ENCODE measurements at places on chromosomes 3 and 15. TPM values are rescaled to one million over a fixed set of nuclear protein-coding genes. Genes with fewer than 3 reads are reported as not detected.

Gene MUSTN1
- 0.53 TPM for polyA plus RNA-seq

- DNase-seq: peak; percentile 6
Observed at GRCh38 chr3:60514866-60515265, 736.4 kb downstream of the FHIT start.

- no peak for DNase-seq
Observed at GRCh38 chr3:45498532-45498931, 96.0 kb upstream of the LIMD1 start.

- DNase-seq: peak; percentile 56
Observed at GRCh38 chr15:26970712-26971210, at the start of gene GABRG3. Gene GABRG3, plus strand, starts transcription at chr15:26971181.

DNA sequence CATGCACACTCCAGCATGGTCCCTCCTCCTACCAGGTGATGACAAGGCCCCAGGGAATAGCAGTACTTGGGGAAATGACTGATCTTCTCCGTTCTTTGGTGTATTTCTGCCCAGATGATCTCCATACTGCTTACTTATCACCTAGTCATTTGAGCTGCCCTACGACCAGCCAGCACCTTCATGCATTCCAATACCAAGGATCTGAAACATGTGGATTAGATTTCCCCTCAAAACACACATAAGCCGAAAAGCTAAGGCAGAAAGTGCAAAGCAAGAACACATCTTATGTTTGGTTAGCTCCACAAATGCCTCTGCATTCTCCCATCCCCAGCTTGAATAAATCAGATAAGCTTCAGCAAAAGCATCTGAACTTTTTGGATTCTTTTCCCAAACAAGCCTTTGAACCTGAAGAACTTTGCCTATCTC, 64.8 kb upstream of the BCL6 start:
- no peak for DNase-seq

DNA sequence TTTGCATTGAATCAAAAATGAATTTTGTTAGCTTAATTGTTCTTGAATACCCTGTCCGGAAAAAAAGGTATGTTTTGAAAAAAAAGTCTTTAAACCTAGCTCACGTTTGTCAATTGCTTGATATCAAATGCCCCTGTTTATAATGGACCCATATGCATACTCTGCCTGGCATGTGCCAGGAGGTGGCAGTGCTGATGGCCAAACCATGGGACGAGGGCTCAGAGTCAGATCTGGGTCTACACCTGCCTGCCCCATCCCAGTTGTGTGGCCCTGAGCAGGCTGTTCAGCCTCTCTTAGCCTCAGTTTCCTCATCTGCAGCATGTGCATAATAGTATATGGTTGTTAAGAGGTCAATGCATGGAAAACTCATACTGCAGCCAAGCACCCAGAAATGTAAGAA, 38.8 kb downstream of the PRKCD start:
- DNase-seq: no peak

Data from right lung (tissue), 10 donors.